BE2C (cell line): ENCODE measurements at places on chromosomes 12 and 14.

GRCh38 chr14:52801014-52801712, 9.8 kb upstream of the GNPNAT1 start:
- no peak for DNase-seq

DNA sequence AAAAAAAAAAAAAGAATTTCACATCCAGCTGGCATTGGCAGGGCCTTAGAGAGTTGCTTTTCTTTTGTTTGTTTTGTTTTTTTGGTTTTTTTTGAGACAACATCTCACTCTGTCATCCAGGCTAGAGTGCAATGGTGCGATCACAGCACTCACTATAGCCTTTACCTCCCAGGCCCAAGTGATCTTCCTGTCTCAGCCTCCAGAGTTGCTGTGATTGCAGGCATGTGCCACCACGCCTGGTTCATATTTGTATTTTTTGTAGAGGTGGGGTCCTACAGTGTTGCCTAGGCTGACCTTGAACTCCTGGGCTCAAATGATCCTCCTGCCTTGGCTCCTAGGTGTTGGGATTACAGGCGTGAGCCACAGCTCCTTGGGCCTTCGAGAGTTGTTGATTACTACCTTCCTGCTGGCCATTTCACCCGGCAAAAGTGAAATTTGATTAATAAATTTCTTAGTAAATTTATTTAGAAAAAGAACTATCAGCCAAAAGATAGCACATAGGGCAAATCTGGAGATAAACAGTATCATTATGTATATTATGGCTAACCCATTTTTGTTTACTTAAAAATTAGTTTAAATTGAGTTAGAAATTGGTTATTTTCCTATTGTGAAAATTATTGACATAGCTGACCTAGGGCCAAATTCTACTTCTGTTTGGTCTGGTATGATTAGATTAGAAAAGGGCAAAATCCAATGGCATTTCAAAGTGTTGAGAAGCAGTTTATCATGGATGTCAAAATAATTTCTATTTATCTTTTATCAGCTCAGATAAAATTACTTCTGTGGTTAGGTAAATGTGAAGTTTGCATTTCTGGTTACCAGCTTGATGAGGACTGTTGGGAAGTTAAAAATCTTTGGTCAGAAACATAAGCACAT, 12.6 kb downstream of the ACTR6 start:
- DNase-seq: no peak

DNA sequence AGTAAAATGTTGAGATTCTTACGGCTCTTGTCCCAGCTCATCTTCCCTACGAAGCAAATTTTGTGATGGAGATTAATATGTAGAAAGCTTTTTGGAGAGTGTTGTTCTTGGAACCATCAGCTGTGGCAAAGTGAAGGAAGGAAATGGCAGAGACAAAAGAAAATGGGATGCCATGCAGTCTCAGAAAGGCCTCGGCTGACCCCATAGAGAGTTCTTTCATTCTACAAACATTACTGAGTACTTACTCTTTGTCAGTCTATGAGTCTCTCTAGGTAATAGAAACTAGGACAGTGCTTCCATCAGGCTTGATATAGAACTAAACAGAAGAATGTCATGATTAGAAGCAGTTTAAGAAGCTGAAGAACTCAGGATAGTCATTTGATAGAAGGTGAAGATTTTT, 134.1 kb downstream of the PLEKHA5 start:
- DNase-seq: no peak

GRCh38 chr12:62113366-62114011, 146.7 kb upstream of the USP15 start:
- no peak for DNase-seq

DNA sequence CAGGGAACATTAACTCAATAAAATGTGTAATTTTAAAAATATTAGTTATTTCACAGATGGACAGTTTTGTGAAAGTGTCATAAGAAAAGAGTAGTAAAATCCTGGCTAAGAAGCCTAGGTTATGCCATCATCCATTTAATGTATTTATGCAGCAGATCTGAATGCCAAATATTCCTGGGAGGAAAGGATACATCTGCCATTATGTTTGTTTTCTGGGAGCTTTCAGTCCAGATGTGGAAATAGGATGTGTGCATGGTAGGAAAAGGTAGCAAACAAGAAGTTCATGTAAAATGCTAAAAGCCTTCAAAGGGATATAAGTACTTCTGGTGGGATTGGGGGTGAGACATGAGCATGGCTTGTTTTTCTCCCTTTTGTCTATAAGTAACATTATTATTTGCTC, 27.0 kb upstream of the CLEC14A start:
- no peak for DNase-seq

GRCh38 chr12:60223242-60223641, 627.4 kb downstream of the SLC16A7 start:
- no peak for DNase-seq

- DNase-seq: no peak
Observed at GRCh38 chr14:100081997-100082625, 16.9 kb downstream of the EVL start.

DNA sequence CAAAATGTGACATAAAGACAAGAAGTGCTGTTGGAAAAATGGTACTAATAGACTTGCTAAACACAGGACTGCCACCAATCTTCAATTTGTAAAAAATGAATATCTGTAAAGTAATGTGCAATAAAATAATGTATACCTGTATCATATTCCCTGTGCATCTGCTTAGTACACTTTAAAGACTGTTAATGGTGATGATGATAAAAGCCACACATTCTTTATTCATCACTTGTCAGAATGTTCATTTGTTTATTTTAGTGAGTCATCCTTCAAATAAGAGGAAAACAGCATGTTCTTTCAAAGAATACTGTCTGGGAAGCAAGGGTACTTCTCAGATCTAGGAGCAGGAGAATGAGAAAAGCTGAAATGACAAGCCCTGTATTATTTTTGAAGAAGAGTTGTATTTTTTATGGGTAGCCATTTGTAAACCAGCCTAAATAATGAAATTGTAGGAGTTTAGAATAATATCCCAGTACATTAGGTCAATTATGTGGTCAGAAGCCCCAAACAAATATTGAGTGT, 78.3 kb upstream of the PSMA6 start:
- DNase-seq: no peak

GRCh38 chr14:73729556-73730265, 15.5 kb upstream of the PNMA1 start:
- no peak for DNase-seq

- no peak for DNase-seq
Observed at GRCh38 chr12:53302903-53303302, 3.4 kb downstream of the MYG1 start.

DNA sequence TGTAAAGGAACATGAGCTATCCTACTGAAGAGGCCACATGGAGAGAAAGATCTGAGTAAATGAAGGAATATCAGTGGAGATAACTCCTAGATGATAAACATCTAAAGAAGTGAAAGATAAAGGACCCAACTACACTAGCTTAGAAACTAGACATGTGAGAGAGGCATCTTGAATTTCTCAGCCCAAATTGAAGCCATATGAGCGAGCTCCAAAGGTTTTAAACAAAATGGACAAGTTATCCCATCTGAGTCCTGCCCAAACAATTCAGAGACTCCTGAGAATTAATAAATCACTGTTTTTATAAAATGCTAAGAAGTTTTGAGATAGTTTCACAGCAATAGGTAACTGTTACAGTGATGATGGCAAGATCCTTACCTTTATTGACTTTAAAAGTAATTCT, 438.9 kb downstream of the NAV3 start:
- no peak for DNase-seq

- no peak for DNase-seq
Observed at GRCh38 chr12:93602897-93603668, 30.6 kb downstream of the SOCS2 start.

DNA sequence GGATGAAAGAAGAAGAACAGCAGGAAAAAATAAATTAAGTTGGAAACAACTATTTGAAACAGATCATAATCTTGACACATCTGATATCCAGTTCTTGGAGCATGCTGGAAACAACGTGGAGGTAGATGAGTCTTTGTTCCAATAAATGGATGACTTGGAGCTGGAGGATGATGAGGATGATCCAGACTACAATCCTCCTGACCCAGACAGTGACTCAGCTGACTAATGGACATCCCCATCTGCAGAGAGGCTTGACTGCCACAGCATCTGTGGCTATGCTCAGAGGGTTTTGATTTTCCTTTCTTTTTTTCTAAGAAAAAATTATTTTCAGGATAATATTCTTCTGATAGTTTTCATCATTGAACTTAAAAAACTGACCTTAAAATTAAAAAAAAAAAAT, 6.2 kb upstream of the ZDHHC17 start:
- DNase-seq: no peak

- DNase-seq: no peak
Observed at GRCh38 chr14:47857646-47858045, 182.2 kb upstream of the MDGA2 start.

DNA sequence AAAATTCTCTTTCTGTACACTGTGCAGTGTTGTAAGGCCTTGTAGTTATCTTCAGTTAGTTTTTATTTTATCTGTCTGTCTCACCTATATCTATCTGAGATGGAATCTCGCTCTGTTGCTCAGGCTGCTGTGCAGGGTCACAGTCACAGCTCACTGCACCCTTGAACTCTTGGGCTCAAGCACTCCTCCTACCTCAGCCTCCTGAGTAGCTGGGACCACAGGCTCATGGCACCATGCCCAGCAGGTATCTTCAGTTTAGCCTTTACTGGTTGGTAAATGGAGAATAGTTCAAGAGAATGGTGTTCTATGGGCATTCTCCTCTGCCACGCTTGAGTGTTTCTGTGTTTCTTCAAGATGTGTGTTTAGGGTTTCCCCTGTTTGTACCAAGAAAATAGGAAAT, 13.6 kb downstream of the TULP3 start:
- DNase-seq: no peak

GRCh38 chr12:124759841-124760503, 103.7 kb downstream of the SCARB1 start:
- no peak for DNase-seq

DNA sequence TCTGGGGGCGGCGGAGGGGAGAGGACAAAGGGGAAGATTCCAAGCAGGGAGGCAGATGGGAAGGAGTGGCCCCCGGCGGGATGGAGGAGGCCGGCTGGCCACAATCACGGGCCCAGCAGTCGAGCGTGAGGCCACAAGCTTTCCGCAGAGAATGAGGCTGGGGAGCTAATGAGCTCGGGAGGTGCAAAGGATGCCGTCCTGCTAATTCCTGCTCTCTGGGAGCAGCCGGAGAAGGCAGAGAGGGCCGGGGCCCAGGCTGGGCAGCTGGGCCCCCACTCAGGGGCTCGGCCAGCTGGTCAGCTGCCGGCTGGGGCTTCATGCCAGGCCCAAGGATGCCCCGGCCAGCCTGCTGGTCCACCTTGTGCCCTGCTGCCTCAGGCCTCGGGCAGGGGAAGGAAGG, 98.1 kb upstream of the LHX5 start:
- DNase-seq: no peak

DNA sequence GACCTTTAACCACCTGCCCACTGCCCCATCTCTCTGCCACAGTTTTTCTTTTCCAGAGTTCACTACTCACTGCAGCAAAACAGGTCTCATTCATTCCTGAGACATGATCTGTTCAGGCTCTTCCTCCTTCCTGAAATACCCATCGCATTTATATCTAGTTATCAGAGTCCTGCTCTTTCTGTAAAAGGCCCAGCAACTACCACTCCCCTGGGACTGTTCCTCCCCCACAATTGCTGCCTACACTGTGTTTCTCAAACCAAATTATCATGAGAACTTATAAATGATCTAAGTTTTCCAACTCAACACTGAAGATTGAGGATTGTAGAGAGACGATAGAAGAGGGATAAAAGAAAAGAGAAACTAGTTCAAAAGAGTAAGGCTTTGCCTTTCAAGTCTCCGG, 40.8 kb upstream of the EPS8 start:
- DNase-seq: no peak

DNA sequence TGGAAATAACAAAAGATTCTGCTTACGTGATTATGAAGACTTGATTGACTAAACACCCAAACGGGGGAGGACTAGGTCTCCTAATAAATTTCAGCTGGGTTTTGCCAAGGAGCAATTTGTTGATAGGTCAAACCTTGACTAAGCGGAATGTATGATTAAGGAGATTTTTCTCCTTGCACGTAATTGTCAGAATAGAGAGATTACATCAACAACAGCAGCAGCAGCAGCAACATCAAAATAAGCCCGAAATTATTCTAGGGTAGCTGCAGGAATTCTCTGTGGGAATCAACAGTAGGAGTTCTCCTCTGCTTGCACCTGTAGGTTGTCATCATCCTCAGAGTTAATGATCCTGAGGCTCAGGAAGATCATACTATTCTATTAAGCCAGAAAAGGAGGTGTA, 10.2 kb downstream of the ELK3 start:
- no peak for DNase-seq

- DNase-seq: no peak
Observed at GRCh38 chr14:64541972-64542835, 1.7 kb downstream of the HSPA2 start.

- no peak for DNase-seq
Observed at GRCh38 chr14:34122081-34122480, 171.2 kb upstream of the EGLN3 start.
